NCI-H748 treated with DMSO at 0.1 percent for 48 hours (cell line): ENCODE measurements at places on chromosomes 5 and 9.
A peak's percentile ranks its signal among the peaks of the same experiment; 100 is the strongest.

GRCh38 chr5:76867827-76868693 lies 18.2 kb downstream of the S100Z start:
- DNase-seq, result peak; percentile 79

DNA sequence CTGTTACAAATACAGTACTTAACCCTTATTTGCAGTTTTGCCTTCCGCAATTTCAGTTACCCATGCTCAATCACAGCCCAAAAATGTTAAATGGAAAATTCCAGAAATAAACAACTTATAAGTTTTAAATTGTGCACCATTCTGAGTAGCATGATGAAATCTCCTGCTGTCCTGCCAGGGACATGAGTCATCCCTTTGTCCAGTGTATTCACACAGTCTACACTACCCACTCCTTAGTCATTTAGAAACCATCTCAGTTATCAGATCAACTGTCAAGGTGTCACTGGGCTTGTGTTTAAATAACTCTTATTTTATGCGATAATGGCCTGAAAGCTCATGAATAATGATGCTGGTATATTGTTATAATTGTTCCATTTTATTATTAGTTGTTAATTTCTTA lies 95.8 kb downstream of the PLCXD3 start:
- DNase-seq, result no peak

- DNase-seq, result no peak
Observed at GRCh38 chr5:176675676-176676360, 28.5 kb downstream of the TSPAN17 start.

DNA sequence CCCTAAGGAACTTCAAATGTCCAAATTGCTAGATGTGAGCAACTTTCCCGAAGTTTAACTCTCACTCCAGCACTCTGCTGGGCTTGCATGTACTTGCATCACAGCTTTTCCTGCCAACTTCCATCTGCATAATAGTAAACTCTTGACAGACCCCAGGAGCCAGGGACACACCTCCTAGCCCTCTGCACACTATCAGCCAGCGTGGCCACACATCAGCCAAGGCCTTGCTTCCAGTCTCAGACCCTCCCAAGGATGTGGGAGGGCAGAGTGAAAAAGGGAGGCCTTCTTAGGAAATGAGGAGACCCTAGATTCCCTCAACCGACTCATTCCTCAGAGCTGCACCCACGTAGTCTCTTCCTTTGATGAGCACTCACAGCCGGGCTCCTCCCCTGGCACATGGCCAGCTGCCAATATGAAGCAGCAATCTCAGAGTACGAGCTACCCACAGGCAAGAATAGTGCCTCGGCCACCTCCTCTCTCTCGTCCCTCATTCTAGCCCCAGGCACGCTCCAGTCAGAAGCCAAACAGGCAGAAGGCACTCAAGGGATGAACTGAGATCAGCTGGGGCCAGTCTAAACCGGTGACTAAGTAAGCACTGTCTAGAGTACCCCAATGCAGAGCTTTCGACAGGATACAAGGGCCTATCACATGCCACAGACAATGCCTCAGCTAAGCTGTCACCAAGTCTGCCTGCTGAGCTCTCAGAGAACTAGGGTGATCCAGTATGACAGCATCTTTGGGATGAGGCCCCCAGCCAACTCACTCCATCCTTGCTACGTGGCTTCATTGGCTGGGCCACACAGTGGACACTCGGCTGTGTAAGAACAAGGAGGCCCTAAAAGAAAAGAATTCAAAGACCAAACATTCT lies 2.3 kb downstream of the P4HA2 start:
- peak; percentile 6 for DNase-seq

DNA sequence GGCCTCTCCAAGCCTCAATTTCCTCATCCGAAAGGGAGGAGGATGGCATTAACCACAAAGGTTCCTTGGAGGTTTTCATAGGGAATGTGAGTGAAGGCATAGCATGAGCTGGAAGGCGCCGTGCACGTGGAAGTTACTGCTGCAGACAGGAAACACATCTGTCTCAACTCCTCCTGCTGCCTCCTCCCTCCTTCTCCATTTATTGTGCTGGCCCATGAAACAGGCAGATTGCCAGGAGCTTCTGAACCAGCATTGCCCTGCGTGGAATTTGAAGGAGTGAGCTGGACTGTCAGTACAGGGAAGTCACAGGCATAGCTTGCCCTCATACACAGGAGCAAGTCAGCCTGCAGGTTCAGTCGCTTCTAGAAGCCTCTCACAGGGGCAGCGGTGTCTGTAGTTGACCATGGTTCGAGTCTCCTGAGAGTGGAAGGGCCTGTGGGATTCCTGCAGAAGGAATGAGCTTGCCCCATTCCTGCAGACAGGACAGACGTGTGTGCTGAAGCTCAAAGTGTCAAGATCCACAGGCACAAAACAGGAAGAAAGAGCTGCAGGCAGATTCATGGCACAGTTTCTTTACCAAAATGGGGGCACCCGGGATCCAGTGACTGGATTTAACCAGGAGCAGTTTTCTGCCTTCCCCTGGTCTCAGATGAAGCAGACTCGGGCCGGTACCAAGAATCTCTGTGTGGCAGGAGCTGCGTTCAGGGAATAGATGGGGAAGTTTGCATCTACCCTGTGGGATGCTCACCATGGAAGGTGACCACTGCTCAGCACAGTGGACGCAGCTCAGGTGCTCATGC lies 48.7 kb upstream of the CTSL start:
- no peak for DNase-seq

GRCh38 chr5:96816411-96816939 lies 8.7 kb upstream of the ERAP1 start:
- no peak for DNase-seq

DNA sequence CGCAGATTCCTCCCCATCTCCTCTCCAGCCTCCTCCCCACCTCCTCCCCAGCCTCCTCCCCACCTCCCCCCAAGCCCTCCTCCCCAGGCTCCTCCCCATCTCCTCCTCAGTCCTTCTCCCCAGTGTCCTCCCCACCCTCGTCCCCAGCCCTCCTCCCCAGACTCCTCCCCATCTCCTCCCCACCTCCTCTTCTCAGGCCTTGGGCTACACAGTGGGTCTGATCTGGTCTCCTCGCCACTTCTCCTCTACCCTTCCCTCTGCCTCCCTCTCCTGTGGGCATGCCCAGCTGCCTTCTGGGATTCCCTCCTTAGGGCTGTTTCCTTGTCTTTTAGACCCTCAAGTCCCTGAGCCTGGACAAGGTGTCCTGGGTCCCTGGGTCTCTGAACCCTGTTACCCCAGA lies 28.3 kb downstream of the CXXC5 start:
- DNase-seq, result no peak
